ENCODE measurements at places on chromosomes 3 and 15.

DNA sequence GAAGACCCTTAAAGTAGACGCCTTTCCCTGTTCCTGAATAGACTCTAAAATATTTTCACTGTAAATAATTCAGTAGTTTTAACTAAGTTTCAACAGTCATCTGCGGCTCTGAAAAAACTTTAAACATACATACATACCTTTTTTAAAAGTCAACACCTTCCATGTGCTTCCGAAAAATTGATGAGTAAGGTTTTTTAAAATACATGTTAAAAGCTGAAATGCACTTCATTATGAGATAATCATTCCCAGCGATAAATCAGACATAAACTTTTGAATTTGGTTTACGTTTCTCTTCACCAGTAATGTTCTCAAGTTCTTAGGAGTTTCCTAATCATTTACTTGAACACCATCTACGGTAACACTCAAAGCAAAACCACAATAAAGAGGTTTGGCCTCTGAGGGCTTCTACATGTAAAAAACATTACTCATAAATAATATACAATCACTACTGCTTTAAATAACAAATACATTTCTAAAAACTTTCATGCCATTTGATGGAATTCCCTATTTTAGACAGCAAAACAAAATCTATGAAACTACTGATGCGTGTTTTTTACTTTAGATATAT lies 403.5 kb downstream of the SHQ1 start:
- no peak for DNase-seq

- DNase-seq, result no peak
These were observed 9.5 kb downstream of the H1-8 start for GRCh38 chr3:129552287-129553050.

DNA sequence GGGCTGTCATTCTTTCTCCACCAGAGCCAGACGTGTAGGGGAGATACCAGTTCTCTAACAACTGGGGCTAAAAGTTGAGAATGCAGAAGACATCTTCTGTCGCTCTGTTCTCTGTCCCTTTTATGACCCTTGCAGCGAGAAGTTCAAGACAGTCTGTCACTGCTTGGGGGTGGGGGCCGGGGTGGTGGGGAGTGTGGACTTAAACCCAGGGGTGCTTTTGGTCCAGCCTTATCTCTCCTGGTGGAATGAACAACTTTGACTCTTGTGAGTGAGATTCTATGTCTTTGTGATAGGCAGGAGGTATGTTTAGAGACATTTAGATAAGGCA lies 767 bp upstream of the APOD start:
- DNase-seq, result no peak

DNA sequence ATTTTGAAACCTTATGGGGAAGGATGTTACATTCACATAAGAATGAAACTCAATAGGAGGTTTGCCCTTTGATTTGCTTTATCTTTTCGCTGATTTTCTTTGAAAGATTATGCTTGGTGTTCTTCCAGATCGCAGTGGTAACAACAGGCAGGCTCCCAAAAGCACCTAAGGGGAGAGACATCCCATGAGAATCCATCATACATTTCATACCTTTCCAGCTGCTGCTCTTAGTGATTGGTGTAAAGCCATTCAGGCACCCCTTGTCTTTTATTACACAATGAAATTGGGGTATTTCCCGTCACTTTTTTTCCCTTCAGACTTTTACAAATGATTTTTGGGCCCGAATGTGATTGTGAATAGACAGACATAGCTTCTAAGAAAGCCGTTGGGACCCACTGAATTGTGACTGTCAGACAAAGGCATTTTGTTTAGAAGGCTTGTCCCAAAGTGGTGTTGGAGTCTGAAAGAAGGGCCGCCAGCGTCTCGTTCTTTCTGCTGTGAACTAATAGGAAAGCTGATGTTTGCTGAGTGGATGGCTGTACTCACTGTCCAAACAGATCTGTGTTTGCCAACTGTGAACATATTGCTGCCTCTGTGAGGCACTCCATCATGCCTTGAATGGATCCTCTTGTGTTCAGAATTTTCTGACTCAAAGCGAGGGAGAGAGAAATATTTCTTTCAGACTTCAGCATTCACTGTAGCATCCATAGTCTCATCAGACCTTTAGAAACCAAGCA lies 164.3 kb downstream of the FNDC3B start:
- DNase-seq, result no peak

All from non-pigmented ciliary epithelial cell (primary cell).